ENCODE measurements at places on chromosomes 11 and 22.

GRCh38 chr22:19106886-19107729 is 15.1 kb downstream of the DGCR2 start:
- DNase-seq = no peak

- no peak for DNase-seq
These were observed 64.6 kb downstream of the FEZ1 start for GRCh38 chr11:125431481-125431880.

GRCh38 chr11:1482581-1483444 is 3.8 kb downstream of the MOB2 start:
- no peak for DNase-seq

DNA sequence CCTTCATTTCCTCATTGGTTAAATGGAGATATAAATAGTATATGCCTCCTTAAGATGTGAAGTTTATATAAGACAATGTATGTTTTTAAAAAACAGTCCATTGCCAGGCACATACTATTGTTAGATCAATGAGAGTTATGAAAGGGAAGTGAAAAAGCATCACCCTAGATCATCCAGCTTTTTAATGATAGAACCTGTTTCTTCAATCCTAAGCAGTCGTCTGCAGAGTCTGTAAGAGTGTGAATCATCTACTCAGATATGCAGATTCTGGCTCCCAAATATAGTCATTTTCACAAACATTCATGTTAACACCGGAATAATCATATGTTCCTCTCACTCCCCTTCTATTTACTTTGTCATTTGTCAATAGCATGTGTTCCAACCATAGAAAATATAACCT is 65.3 kb upstream of the SLN start:
- no peak for DNase-seq

DNA sequence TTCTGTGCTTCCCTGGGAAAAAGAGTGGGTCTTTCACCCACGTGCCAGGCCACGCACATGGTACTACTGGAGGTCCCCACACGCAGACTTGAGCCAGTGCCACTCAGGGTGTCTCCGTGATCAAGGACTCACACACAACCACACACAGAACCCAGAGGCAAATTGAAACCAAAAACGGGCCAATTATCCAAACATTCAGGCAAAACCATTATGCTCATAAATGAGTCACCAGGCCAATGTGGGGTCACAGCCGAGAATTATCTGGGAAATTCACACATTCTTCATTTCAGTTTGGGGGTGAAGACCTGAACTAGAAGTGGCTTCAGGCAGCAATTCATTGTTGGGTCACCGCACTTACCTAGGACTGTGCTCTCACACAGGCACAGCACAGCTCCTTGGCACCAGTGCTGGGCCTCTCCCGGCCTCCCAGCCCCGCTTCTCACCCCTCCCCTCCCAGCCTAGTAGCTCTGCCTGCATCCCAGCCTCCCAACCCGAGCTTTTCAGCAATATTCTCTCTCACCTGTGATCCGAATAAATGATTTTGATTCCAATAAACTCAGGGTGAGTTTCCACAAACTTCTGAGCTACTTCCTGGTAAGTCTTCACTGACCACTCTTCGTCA is 28.0 kb downstream of the ADA2 start:
- no peak for DNase-seq

- no peak for DNase-seq
These were observed 747 bp downstream of the NXF1 start for GRCh38 chr11:62804310-62805075.

GRCh38 chr11:124297921-124298320 is 15.8 kb downstream of the OR8D1 start:
- no peak for DNase-seq

GRCh38 chr11:69133251-69133650 is 22.5 kb upstream of the SMIM38 start:
- DNase-seq = no peak

GRCh38 chr11:31412946-31413345 is 43.3 kb downstream of the DNAJC24 start:
- DNase-seq = no peak

GRCh38 chr11:3826721-3827120 is 14.0 kb downstream of the RHOG start:
- no peak for DNase-seq

DNA sequence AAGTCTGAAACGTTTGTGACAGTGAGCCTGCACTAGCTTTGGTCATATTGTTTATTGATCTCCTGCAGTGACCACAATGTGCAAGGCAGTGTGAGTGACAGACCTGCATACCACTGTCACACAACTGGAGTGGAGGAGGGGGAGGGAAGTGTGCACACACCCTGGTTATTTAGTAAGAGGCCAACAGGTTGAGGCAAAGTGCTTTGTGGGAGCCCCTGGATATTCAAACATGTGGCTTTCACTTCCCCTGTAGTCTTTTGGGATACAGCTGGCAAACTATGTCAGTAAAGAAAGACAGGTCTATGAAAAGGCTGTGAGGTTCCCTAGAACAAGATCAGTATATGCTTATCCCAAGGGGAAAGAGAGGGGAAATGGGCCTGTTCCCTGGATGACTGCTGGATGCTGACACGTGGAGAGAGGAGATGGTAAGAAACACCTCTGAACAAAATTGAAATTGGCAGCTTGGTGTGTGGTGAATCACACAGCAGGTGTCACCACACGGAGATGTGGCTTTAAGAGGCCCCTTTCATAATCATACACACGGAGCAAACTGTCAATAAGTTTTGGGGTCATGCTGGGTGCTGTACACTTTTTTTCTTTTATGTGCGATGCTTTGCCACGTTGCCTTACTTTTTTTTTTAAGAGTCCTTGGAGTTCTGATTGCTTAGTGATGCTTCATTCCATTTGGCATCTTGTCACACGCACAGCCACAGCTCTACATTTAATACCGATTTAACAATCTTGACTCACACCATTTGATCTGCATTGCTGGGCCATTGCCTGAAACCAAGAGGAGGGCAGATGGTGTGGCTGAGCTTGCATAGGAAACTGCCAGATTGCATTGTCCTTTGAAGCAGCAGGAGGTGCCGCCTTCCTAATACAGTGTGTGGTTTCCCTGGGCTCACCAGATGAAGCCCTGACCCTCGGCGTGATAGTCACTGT is 11.3 kb downstream of the OSBP2 start:
- DNase-seq = no peak

- no peak for DNase-seq
These were observed at the start of gene FBLN1 for GRCh38 chr22:45502215-45503049. TSS of gene FBLN1 (plus strand) at chr22:45502883. CDS start at chr22:45502986, 103 bp downstream.

DNA sequence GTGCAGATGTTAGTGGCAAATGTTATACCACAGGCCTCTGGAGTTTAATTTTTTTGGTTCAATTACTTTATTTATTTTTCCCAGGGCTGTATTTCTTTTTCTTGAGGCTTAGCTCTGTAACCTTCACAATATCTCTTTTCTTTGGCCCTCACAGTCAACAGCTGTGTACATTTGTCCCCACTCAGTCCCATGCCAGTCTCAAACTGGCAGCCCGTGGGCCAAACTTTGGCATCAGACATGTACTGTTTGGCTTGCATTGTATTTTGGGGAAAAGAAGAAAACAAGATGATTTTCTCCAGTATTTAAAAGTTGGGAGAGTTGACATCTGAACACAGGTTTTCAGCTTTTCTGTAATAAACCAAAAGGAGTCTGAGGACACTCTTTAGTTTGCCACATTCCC is 87.1 kb downstream of the PRR5L start:
- DNase-seq = no peak

- DNase-seq = peak; percentile 15
These were observed at the start of gene NCF4 for GRCh38 chr22:36860821-36861659. TSS of gene NCF4 (plus strand) at chr22:36861006. CDS start at chr22:36861172, 166 bp downstream.

DNA sequence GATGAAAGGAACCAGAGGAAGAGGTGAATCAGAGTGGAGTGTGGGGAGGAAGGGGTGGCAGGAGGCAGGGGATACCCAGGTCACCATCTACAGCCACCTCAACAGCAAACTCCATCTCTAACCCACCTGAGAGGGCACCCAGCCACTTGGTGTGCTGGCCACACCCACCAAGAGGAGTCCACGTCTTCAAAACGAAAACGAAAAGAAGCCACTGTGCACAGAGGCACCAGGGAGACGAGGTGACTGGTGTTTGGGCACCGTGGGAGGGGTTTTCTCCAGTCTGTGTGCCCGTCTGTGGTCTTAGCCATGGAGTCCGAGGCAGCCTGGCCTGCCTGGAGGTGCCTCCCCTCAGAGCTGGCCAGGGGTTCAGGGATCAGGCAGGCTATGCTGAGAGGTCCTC is 20.2 kb downstream of the PDGFB start:
- no peak for DNase-seq

DNA sequence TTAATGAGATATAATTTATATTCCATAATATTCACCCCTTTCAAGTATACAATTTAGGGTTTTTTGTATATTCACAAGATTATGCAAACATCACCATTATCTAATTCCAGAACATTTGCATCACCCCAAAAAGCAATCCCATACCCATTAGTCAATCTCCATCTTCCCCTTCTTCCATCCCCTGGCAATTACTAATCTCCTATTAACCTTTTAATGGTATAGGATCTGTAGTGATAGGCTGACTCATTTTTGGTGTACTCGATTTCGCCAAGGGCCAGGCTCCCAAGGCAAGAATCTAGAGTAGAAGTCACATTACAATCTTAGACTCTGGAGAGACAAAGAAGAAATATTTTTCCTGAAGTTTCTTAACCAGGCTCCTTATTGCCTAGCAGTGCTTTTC is 113.4 kb downstream of the GAB2 start:
- DNase-seq = no peak

GRCh38 chr11:114154271-114155047 is 94.9 kb downstream of the ZBTB16 start:
- no peak for DNase-seq

- DNase-seq = no peak
These were observed 67.5 kb upstream of the NNMT start for GRCh38 chr11:114228435-114229411.

DNA sequence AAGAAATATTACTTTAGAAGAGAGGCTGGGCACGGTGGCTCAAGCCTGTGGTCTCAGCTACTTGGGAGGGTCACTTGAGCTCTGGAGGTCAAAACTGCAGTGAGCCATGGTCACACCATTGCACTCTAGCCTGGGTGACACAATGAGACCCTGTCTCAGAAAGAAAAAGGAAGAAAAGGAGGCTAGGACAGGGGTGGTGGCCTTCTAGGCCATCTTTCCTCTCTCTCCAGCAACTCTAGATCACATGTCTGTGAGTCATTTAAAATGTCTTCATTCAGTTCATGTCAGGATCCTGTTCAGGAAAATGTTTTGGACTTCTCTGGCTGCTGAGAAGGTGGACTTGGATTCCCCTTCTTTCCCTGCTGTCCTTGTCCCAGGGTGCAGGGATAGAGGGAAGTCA is 53.3 kb downstream of the PPFIA1 start:
- DNase-seq = no peak

DNA sequence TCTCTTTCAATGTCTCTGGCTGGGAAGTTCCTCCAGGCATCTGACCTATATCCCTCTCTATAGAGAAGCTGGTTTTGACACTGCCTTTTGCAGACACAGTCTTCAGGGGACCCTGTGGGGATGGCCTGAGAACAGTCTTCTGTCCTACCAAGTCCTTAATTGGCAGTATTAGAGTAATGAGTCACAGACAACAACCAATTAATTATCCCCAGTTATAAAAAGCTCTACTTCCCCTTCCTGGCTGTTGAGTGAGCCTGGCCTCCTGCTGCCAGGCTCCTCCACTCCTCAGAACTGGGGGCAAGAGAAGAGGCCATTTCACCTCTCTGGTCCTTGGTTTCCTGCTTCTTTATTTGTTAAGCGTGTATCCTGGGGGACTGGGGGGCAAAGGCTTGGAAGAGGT is 41.2 kb upstream of the KLHL35 start:
- no peak for DNase-seq

DNA sequence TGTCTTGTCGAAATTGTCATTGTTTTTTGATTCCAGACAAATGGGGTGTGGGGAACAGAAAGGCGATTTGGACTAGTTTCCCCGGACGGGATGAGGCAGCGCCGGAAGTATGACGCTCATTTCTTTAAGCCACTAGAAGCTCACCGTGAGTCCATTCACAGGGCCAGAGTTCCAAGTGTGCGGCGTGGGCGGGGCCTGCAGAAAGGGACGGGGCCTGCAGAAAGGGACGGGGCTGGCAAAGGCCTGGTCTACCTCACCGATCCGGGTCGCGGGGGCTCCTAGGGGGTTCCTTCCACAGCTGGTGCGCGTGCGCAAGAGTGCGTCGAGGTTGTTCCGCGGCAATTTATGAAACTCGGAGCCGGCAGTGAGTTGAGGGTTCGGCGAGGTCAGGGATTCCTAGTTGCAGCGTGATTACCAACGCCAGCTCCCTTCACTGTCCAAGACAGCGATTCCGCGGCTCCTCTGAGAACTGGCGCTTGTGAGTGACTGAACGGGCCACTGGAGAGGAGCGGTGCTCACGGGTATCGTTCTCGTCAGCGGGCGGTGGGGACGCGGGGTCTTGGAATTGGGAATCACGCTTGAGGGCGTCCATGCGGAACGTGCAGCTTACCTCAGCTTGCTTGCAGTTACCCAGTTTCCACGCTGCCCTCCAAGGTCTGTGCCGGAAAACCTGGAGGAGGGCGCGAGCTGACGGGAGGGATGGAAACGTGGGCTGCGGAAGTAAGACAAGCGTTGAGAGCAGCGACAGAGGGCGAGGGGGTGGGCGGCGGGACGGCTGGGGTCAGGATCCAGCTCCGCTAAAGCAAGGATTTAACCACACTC is at the start of gene ZNF215:
ZNF215 (plus strand) TSS at position 219 of the 822 bp plus-strand sequence. CDS start 5,847 bp downstream, outside the sequence.
- peak; percentile 13 for DNase-seq

DNA sequence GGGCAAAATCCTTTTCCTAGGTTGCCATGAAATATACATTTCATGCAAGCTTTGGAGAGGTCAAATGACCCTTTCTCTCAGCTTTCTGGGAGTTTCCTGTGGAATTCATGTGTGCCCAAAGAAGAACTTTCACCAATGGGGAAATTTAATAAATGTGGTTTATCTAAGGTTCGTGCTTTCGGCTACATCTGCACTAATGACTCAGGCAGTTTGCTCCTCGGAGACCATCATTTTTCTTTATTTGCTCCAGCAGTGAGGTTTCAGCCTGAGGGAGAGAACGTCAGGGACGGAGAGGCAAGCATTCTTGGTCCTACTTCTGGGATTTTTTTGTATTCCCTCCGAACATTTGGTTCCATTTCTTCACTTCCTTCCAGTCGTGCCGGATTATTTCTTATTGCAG is 85.2 kb downstream of the FLI1 start:
- DNase-seq = no peak
